GM03348 (cell line): ENCODE measurements at places on chromosomes 1 and 21.
A peak's percentile ranks its signal among the peaks of the same experiment; 100 is the strongest.

DNA sequence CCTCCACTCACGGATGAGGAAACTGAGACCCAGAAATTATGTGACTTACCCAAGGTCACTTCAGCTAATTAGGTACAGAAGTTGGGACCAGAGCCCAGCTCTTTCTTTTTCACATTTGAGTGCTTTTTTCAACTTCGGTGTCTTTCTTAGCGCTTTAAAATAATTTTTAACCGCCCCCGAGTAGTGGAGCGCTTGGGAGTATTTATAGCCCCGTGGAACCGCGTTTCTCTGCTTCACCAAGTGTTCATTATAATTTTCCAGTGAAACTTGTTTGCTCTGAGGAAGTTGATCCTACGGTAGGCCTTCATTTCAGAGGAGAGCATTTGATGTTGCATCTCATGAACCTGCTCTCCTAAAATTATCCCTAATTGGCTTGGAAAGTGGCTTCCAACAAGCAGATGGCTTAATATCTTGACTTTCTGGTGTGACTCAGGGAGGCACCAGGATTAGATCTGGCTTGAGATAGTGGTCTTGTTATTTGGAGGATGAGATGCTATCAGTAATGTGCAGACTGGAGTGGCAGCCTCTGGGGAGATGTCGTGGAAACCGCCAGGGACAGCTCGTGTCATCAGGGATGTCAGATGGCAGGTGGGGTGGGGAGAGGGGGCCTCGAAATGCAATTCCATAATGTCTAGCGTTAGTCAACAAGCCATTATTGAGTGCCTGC is 321.3 kb downstream of the CAMTA1 start:
- DNase-seq: no peak

GRCh38 chr1:204450461-204451257 is 39.0 kb upstream of the PPP1R15B start:
- DNase-seq: no peak

- peak; percentile 36 for DNase-seq
Measured at GRCh38 chr1:4654764-4655673, 610 bp downstream of the AJAP1 start.

DNA sequence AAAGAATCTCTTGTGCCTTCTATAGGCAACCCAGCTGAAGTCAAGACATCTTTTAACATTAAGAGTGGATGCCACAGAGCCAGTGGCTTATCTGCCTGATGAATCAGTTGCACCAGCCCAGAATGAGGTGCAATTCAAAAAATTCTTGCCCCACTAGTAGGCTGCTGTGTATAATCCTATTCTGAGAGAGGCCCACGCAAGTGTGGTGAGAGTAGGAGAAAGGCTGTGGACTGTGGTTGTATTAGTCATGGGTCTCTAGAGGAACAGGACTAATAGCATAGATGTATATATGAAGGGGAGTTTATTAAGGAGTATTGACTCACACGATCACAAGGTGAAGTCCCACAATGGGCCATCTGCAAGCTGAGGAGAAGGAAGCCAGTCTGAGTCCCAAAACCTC is 216.4 kb downstream of the LTN1 start:
- peak; percentile 43 for DNase-seq

DNA sequence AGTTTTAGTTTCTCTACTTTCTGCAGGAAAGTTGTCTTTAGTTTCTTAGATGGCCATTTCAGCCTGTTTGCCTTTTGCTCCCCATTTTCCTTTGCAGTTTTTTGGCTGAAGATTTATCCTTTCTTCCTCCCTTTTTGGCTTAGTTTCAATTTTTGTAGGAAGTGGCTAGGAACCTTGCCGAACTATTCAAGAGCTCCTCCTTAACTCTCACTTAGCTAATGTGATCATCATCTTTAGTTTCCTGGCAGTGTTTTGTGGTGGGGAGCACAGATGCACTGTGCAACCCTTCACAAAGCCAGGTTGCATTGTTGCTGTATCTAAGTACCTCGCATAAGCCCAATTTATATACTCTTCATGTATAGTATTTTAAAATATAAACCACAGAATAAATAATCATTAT is 28.8 kb upstream of the CCDC181 start:
- no peak for DNase-seq

- no peak for DNase-seq
Measured at GRCh38 chr1:17520041-17520440, 19.5 kb upstream of the ARHGEF10L start.

GRCh38 chr1:63847308-63847910 is 73.6 kb downstream of the ROR1 start:
- DNase-seq: no peak

GRCh38 chr21:40853956-40854688 is 7.2 kb upstream of the DSCAM start:
- DNase-seq: no peak

DNA sequence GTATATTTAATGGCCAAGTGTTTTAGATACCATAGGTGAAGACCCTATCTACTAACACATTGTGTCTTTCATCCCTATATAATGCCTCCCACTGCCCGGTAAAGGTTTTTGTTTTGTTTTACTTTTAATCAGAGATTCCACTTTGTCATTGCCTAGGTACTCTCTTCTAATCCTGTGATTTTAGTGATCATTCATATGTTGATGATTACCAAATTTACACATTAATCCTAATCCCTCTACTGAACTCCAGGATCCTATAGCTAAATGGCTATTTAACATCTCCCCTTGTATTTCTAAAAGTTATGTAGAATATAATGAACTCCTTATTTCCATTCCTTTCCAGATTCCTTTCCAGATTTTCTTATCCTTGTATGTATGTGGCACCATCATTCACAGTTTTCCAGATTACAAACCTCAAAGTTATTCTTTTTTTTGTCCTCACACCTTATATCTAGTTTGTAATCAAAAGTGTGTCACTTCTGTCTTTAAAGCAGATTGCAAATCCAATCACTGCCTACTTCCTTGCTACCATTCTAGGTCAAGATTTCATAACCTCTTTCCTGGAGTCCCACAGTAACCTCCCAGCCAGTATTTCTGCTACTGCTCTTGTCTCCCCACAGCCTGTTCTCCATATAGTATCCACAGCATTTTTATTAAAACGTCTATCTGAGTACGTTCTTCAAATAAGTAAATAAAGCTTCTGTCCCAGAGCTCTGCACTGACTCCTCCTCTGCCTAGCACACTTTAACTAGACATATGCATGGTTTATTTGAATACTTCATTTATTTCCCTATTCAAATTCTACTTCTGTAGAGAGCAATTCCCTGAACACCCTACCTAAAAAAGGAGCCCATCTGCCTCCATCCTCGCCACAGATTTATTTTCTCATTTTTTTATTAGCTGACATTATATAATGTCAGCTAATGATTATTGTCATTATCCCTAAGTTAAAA is 157.8 kb downstream of the KCNT2 start:
- no peak for DNase-seq

- peak; percentile 52 for DNase-seq
Measured at GRCh38 chr21:42218836-42219605, at the start of gene ABCG1. TSS of gene ABCG1 (plus strand) at chr21:42219140. CDS start at chr21:42219263, 123 bp downstream.

DNA sequence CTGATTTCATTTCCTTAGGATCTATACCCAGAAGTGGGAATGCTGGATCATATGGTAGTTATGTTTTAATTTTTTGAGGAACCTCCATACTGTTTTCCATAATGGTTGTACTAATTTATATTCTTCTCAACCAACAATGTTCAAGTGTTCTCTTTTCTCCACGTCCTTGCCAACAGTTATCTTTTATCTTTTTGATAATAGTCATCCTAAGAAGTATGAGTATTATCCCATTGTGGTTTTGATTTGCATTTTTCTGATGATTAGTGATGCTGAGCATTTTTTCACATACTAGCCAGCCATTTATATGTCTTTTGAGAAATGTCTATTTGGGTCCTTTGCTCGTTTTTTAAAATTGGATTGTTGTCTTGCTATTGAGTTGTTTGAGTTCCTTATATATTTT is 38.5 kb downstream of the ABCD3 start:
- DNase-seq: no peak

- DNase-seq: no peak
Measured at GRCh38 chr1:112389689-112390088, 6.3 kb upstream of the CTTNBP2NL start.

- peak; percentile 13 for DNase-seq
Measured at GRCh38 chr1:212341090-212341489, 55.9 kb downstream of the PPP2R5A start.

DNA sequence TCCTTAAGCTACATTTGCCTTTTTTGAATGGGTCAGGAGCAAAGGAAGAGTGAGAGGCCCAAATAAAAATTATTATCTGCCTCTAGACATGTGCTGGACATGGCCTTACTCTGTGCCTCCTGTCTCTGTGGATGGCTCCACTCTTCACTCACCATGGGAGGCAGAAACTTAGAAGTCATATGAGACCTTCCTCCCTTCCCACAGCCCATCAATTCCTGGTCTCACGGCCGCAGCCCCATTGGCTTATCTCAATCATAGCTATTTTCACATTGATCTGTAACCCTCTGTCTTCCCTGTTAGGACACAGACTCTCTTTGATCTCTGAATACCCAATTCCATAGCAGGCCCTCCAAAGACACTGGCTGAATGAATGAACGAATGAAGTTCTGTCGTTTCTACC is 14.2 kb upstream of the ADORA1 start:
- no peak for DNase-seq

- DNase-seq: no peak
Measured at GRCh38 chr1:31871703-31872102, 55.9 kb upstream of the SPOCD1 start.

DNA sequence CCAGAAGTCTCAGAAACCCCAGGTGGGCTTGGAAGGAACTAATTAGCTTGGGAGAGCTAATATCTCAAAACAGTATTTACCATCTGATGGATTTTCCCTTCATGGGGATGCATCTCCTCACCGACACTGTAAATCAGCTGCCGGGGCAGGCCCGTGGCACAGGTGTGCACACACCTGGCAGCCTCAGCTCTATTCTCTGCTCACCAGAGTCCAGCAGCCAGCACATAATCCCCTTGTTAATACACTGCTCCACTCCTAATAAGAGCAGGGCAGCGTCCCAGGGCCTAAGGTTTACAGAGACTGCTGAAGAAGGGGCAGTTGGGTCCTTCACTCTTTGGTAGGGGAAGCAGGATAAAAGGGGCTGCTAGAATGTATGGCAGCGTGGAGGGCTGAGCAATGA is 200.0 kb downstream of the TOMM20 start:
- DNase-seq: no peak

DNA sequence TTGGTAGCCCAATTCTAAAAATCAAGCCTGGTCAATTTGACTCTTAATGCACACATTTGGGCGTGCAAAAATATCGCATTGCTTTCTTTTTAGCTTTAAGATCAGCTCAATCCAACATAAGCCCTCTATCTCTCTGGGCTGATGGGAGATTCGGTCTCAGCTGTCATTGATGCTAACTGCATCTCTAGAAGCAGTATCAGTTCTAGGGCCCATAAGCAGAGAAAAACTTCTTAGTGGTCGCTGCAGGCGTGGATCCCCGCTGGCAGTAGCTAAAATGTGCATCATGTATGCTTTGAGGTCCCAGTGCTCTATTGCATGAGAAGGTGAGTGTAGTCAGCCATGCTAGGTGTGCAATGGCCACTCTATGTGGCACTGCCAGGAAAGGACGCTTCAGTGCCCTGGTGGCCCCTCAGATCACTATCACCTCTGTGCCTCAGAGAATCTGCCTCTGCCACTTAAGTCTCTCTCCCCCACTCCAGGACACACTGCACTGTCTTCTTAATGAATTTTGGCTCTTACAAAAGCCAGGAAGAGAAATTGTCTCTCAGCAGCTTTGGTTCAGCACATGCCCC is 79.7 kb upstream of the GADD45A start:
- DNase-seq: no peak

DNA sequence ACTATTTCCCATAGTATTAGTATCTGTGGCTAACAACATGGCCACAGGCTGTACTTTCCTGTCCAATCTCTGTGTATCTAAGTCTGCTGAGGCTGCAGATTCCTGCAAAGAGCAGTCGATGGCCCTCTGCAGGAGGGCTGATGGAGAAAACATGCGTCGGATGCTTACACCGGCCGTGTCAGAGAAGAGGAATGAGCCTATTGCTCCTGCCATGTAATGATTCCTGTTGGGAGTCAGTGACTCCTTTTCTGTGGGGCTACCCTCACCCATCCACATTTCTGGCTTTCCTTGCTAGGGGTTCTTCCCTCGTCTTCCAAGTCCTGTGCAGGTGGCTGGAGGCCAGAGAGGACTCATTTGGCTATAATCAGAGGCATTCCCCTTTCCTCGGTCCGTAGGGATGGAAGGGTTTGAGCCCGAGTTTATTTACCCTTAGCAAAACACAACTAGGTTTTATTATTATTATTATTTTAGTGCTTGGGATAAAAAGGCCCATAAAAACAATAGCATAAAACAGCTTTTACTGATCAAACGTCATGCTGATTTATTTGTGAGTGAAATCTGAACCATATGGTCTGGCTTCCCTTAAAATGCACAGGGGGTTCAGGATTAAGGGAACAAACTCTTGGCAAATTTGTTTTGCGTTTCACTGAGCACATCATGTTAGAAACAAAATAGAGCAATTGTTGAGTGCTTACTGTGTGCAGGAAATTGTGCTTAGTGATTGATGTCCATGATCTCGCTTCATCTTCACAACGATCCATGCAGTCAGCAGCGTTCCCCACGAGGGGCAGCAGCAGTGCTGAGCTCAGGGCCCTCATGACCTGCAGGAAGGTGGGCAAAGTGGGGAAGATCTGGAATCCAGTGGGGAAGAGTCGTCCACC is 70.8 kb downstream of the KIF26B start:
- DNase-seq: peak; percentile 29
